ENCODE measurements at places on chromosomes 3 and 15.
A peak's percentile ranks its signal among the peaks of the same experiment; 100 is the strongest.

GRCh38 chr15:70519004-70519365 is 244.4 kb downstream of the UACA start:
- no peak for DNase-seq

DNA sequence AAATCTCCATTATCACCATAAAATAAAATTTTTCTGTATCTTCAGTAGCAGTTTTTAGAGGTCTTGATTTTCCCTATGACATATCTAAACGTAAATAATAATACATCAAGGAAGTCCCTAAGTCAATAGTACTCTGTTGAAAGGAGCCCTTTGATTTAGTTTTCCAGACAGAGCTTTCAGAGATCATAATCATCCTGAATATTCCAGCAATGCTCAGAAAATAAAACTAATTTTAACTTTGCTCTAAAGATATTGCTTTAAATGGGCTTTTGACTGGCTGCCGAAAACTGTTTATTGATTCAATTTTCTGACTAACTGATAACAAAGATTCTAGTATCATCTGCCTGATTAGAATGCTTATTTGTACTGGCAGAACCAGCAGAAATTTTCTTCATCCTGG is 40.7 kb upstream of the ROBO1 start:
- DNase-seq = no peak

DNA sequence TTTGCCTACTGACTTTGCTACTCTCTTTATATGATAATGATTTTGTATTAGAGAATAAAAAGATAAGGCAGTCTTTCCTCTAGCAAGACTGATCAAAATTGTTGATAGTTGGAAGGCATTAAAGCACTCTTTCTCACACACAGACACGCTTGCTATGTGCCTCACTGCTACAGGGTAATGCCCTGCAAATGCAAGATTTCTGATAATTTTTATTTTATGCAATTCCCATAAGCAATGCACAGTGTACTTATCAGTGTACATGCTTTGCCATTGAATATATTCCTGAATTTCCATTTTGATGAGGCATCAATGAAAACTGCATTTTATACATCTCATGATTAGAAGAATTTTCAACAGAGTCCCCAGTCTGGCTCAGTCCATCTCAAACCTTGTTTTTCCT is 263.2 kb downstream of the CHST2 start:
- no peak for DNase-seq

DNA sequence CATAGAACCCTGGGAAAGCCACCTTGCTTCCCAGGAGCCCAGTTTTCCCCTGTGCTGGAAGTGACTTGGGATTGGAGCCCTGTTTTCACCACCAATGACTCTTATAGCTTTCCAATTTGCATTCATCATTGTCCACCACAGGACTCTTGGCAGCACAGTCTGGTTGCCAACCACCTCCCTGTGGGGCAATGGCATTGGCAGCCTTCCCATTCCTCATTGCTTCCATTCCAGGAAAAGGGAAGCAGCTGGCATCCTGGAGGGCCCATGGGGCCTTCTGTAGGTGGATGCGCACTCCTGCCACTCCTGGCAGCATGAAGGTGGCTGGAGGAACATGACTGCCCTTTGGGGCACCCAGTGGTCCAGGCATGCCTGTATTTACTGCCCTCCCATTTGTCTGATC is 57.7 kb downstream of the FEM1B start:
- no peak for DNase-seq

DNA sequence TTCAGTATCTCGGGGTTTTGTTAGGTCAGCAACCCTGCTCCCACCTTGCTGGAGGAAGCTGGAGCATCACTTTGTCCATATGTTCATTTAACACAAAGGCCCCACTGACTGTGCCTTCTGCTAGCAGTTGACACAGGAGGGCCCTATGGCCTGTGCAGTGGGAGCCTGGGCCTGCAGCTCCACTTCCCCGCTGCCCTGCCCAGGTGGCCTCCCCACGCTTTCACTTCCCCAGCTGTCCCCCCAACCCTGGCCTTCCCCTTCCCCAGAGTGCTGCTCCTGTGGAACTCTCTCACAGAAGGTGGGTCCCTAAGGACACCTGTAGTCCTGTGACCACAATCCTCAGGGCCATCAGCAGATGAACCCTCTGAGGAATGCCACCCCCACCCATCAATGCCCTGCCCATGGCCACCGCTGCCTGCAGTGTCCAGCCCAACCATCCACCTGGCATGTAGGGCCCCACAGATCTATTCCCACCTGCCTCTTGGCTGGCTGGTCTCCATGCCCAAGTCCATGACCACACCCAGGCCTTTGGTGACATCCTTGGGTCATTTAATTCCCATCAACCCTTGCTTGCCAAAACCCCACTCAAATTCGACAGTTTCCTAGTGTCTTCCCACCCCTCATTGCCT is 13.5 kb downstream of the TBC1D21 start:
- DNase-seq = no peak

DNA sequence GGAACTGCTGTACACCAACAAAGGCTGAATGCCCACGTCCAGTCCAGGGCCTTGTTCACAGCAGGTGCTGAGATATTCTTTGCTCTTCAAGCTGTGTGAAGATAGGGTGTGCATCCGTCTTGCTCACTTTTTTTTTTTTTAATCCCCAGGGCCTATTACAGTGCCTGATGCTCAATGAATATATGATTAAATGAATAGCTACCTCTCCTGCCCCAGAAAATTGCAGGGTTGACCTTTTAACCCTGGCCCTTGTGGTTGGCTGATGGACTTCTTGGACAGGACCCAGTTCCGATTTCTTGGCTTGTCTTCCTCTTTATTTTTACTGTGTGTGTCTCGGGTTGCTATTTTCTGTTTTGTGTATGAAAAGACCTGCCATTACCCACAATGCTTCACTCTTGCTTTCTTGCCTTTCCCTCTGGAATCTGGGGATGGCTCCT is 2.9 kb upstream of the FYTTD1 start:
- DNase-seq = no peak

DNA sequence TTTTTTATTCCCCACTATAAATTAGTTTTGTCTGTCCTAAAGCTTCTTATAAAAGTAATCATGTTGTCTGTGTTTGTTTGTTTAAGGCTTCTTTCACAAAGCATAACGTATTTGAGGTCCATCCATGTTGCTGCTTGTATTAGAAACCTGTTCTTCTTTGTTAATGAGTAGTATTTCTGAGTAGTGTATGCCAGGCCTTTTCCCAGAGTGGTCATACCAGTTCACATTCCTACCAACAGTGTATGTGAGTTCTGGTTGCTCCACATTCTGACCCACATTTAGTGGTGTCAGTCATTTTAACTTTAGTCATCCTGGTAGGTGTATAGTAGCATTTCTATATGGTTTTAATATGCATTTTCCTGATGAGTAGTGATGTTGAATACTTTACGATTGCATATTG is 98.6 kb downstream of the NEO1 start:
- DNase-seq = no peak

DNA sequence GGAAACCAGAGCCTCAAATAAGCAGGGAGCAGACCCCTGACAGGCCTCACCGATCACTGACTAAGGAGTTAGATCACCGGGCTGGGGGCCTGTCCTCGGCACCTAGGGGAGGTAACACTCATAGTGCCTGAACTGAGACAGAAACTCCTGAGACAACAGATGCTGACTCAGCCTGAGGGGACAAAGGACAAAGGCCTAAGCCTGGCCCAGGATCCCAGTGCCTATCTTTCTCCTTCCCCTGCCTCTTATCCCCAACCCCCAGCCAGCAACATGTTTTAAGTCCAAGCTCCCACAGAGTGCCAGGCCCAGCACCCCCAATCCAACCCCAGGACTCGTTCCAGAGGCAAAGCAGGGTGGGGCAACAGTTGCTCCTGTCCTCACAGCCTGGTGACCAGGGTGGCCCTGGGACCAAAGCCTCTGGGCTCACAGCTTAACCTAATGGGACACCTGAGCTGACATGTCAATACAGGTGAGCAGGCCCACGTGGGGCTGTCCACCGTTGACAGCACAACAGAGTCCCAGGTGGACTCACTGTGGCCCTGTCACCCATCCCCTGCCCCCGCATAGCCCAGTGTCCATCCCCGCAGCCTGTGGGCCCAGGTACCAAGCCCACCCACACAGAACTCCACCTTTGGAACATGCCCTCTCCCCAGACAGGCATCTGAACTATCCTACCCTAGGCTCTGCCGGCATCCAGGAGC is 37.4 kb downstream of the ADCY5 start:
- no peak for DNase-seq

GRCh38 chr15:50506121-50506520 is 40.3 kb downstream of the USP50 start:
- no peak for DNase-seq

GRCh38 chr3:13595485-13595884 is 46.6 kb downstream of the FBLN2 start:
- DNase-seq = no peak

GRCh38 chr3:42149975-42150374 is 58.8 kb downstream of the TRAK1 start:
- no peak for DNase-seq

DNA sequence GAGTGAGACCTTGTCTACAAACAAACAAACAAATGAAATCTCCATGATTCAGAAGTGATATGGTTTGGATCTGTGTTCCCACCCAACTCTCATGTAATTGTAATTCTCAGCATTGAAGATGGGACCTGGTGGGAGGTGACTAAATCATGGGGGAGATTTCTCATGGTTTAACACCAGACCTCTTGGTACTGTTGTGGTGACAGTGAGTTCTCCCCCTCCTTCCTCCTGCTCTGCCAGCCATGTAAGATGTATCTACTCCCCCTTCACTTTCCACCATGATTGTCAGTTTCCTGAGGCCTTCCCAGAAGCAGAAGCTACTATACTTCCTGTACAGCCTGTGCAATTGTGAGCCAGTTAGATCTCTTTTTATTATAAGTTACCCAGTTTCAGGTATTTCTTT is 438.4 kb upstream of the THBS1 start:
- DNase-seq = no peak

- DNase-seq = no peak
Measured at GRCh38 chr3:132637590-132637989, 22.0 kb downstream of the ACAD11 start.

DNA sequence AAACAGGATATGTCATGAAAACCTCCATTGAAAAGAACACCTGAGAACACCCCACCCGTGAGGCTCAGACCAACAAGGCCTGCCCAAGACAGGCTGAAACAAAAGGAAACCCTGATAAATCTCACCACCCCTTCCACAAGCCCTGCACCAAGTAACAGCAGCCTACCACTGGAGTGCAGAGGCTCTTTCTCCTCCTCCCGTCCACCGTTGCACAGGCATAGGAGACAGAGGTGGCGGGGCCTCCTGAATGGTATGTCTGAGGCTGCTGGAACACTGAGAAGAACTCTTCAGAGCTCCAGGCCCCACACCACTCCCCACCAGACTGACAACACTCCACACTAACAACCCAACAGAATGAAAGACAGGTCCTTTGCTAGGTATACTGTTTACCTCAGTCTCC is 21.4 kb downstream of the CHDH start:
- DNase-seq = no peak

- no peak for DNase-seq
Measured at GRCh38 chr3:73427048-73427706, 197.6 kb downstream of the PDZRN3 start.

- no peak for DNase-seq
Measured at GRCh38 chr15:51939216-51939615, 32.4 kb downstream of the LEO1 start.

DNA sequence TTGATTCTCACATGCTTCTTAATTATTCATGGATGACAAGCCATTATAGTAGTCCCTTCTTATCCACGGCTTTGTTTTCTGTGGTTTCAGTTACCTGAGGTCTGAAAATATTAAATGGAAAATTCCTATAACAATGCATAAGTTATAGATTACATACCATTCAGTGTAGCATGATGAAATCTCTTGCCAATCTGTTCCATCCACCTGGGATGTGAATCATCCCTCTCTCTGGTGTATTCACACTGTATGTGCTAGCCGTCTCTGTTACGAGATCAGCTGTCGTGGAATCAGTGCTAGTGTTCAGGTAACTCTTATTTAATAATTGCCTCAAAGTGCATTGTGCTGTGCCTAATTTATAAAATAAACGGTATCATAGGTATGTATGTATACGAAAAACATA is 5.2 kb downstream of the WDR5B start:
- no peak for DNase-seq

DNA sequence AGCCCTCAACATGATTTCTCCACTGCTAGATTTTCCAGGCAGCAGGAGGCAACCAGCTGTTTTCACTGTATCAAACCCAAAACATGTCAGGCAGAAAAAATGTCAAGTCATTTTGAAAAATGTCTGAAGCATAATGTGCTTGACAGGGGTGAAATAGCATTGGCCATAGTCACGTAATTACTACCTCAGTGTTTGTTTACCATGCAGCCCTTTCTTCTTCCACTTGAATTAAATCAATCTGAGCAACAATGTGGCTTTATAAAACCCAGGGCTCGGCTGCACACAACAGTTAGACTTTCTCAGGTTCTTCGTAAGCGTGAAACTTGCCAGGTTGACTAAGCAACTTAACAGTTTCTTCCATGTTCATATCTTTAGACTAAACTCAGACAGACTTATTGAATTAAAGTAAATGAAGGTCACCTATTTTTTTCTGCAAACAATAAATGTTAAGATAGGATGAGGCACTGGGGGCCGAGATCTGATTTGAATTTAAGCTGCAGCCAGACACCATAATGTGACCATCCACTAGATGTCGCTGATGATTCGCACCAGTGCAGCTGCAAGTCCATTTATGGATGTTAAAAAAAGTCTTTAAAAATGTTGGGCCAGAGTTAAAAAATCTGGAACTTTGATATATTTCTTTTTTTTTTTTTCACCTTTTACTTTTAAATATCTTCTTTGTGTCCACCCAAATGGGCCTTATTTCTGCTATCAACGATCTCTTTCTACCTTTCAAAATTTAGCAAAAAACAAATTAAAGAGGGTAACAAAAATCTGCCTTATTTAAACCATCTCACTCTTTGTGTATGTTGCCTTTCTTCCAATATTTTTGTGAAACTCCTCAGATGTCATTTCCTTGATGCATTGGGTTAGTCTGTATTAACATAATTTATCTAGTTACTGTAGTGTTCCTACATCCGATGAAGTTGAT is 305.9 kb downstream of the CACNA2D3 start:
- DNase-seq = peak; percentile 6
